ENCODE measurements at places on chromosomes 4 and X. TPM values are rescaled to one million over a fixed set of nuclear protein-coding genes. Genes with fewer than 3 reads are reported as not detected.

ZNF711 gene
- 0.43 TPM for total RNA-seq

ELOVL6 gene
- total RNA-seq: 8.0 TPM

- DNase-seq: peak; percentile 61
- no peaks in the 10 kb centered on the region for H3K36me3 ChIP-seq
- H3K4me1 ChIP-seq: no peaks in the 10 kb centered on the region
Observed at GRCh38 chrX:48083212-48083611, 11.8 kb upstream of the ZNF630 start.

DNA sequence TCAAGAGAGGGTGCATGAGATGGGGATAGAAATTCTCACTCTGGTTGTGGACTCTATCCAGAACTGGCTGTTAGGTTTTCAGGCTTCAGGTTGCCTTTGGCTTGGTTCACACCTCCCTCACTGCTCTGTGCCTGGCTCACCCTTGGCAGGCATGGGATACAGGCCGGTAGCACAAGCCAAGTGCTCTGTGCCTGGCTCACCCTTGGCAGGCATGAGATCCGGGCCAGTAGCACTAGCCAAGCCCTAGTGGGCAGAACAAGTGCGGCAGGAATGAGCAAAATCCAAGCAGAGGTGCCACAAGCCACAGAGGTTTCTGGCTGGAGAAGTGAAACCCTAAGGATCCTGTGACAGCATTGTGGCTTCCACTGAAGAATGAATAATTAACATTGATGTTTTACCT is 1642.3 kb downstream of the C4orf33 start:
- no peaks in the 10 kb centered on the region for H3K36me3 ChIP-seq
- DNase-seq: no peak
- H3K4me1 ChIP-seq: no peaks in the 10 kb centered on the region
- no peak overlapping the region for H3K27ac ChIP-seq

DNA sequence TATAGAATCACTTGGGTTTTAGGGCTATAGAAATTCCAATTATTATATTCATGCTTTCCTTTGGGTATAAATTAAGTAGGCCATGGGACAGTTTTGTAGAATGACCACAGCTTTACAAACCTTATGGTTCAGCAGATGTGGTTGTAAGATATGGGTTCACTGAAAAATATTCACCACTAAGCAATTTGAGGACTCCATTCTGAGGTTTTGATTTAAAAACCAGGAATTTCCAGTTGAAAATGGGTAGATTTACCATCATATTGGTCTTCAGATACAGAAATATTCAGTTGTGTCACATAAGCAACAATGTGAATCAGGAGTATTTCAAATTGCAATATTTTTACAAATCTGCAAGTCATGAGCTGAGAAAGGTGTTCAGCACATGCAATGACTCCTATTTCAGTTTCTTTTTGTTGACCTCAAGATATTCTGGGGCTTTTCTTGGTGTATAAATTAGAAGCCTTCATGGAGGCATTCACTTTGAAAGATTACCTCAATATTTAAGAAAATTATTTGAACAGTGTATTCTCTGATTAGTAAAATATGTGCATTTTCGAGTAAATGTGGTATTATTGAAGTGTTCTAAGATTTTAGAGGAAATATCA is 218.4 kb upstream of the HCCS start:
- H3K27ac ChIP-seq: peak overlapping the region; percentile 78
- no peaks in the 10 kb centered on the region for H3K27me3 ChIP-seq
- no peaks in the 10 kb centered on the region for H3K36me3 ChIP-seq
- peak; percentile 56 for DNase-seq

- no peaks in the 10 kb centered on the region for H3K36me3 ChIP-seq
- H3K27me3 ChIP-seq: no peaks in the 10 kb centered on the region
- no peak overlapping the region for H3K27ac ChIP-seq
- no peak overlapping the region for H3K4me3 ChIP-seq
Observed at GRCh38 chr4:159566786-159567185, 463.9 kb downstream of the RAPGEF2 start.

GRCh38 chr4:98685225-98686042 is 27.0 kb upstream of the TSPAN5 start:
- H3K27ac ChIP-seq: no peak overlapping the region
- H3K4me1 ChIP-seq: peaks cover 34% of the 10 kb centered on the region
- H3K4me3 ChIP-seq: no peak overlapping the region
- no peaks in the 10 kb centered on the region for H3K36me3 ChIP-seq
- H3K27me3 ChIP-seq: no peaks in the 10 kb centered on the region
- no peak for DNase-seq

DNA sequence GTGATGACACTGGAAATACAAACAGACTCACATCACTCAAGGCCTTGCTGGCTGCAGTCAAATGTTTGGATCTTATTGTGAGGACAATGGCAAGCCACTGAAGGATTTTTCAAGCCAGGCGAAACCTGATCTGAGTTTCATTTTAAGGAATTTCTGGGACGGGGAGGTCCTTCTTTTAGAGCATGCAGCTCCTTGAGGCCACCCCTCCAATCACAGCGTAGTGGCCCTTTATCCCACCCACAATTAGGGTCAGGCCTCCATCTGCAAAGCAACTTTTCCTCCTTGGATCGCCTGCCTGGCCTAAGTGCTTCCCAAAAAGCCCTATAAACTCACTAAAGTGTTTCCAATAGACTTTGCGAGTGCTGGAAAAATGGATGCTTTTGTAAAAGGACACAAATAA is 115.5 kb downstream of the EFHC2 start:
- H3K36me3 ChIP-seq: no peaks in the 10 kb centered on the region
- H3K27me3 ChIP-seq: no peaks in the 10 kb centered on the region
- H3K4me1 ChIP-seq: no peaks in the 10 kb centered on the region
- H3K4me3 ChIP-seq: no peak overlapping the region

DNA sequence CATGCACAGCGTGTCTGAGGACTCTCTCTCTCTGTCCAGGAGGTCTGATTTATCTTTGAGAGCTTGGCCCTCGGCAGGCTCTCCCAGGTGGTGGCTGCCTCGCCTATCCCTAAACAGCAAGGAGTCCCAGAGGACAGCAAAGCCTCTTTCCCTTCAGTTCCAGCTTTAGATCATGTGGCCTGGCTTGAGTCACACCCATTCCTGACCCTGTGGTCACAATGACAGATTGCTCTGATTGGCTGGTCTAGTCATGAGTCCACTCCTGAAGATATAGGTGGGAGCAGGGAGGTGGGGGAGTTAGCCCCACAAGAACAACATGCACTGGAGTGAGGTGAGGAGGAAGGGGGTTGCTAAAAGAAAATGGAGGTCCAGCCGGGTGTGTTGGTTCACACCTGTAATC is 12.1 kb upstream of the PORCN start:
- H3K27ac ChIP-seq: no peak overlapping the region
- H3K27me3 ChIP-seq: no peaks in the 10 kb centered on the region
- no peaks in the 10 kb centered on the region for H3K36me3 ChIP-seq
- no peak overlapping the region for H3K4me3 ChIP-seq
- DNase-seq: peak; percentile 45

GRCh38 chr4:158610790-158611189 is 60.9 kb downstream of the C4orf46 start:
- DNase-seq: no peak
- no peaks in the 10 kb centered on the region for H3K36me3 ChIP-seq
- no peak overlapping the region for H3K27ac ChIP-seq
- no peaks in the 10 kb centered on the region for H3K4me1 ChIP-seq

GRCh38 chrX:27807690-27808089 is at the start of gene MAGEB10:
Gene MAGEB10, plus strand, starts transcription at chrX:27807990. Its CDS starts 13,317 bp downstream, at chrX:27821307.
- no peaks in the 10 kb centered on the region for H3K27me3 ChIP-seq
- no peak within 1 kb of the TSS for H3K27ac ChIP-seq
- no peaks in the 10 kb centered on the region for H3K36me3 ChIP-seq
- DNase-seq: no peak
- H3K4me3 ChIP-seq: no peak within 1 kb of the TSS

DNA sequence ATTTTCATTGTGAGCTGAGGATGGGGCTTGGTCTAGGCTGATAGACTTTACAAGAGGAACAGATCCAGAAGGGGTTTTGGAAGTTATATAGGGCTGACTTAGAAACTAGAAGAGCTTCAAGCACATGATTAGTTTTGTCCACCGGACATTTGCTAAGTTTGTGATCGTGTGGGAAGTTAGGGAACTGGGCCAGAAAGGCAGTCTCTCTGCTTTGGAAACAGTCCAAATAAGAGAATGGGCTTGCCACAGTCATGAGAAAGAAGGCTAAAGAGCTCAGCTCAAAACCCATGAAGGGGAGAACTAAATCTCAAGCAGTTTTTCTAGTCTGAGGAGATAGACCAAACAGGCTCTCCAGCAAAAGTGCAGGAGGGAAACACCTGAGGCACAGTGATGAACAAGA is 67.8 kb downstream of the ZNF674 start:
- H3K4me3 ChIP-seq: no peak overlapping the region
- peak; percentile 2 for DNase-seq
- H3K27me3 ChIP-seq: no peaks in the 10 kb centered on the region
- no peak overlapping the region for H3K27ac ChIP-seq

DNA sequence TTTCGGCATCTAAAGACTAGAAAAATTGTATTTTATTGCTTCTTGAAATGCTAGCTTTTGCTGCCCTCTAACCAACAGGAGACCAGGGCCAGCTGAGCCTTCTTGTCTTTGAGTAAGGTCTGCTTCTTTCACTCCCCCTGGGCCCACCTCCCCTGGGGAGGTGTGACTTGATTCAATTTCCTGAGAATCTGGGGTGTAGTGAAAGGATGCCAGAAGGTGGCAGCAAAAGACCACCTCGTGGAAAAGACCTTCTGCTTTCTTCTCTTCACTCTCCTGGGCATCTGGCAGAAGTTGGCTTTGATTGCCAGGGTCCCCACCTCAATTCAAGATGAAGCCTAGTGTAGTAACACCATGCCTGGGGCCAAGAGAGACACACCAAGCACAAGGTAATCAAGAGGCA is 96.5 kb upstream of the MAOA start:
- H3K4me1 ChIP-seq: no peaks in the 10 kb centered on the region
- peak; percentile 25 for DNase-seq
- no peak overlapping the region for H3K4me3 ChIP-seq
- no peak overlapping the region for H3K27ac ChIP-seq
- no peaks in the 10 kb centered on the region for H3K36me3 ChIP-seq

All from GM23248 (cell line).